ENCODE measurements at places on chromosomes 5 and 9.

- DNase-seq: peak; percentile 33
These were observed 713 bp downstream of the MOB3B start for GRCh38 chr9:27528886-27529315.

DNA sequence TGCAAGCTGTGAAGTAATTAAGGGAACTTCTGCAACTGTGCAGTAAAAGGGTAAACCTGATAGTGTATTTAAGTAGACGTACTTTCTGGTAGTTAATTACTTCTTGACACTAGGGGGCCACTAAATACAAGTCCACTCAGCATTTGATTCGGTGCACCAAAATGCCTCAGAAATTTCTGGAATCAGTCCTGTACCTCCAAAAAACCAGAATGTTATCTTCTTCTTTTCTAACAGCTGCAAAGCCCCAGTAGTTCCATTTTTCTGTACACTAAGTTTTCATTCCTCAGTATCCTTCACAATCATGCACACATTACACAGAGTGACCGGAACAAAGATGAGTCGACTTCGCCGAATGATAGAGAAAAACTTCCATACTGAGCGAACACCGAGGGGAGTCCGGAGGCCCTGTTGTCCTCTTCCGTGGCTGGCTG is 484 bp downstream of the GFM2 start:
- no peak for DNase-seq

GRCh38 chr5:168176251-168176650 is 115.2 kb upstream of the WWC1 start:
- no peak for DNase-seq

DNA sequence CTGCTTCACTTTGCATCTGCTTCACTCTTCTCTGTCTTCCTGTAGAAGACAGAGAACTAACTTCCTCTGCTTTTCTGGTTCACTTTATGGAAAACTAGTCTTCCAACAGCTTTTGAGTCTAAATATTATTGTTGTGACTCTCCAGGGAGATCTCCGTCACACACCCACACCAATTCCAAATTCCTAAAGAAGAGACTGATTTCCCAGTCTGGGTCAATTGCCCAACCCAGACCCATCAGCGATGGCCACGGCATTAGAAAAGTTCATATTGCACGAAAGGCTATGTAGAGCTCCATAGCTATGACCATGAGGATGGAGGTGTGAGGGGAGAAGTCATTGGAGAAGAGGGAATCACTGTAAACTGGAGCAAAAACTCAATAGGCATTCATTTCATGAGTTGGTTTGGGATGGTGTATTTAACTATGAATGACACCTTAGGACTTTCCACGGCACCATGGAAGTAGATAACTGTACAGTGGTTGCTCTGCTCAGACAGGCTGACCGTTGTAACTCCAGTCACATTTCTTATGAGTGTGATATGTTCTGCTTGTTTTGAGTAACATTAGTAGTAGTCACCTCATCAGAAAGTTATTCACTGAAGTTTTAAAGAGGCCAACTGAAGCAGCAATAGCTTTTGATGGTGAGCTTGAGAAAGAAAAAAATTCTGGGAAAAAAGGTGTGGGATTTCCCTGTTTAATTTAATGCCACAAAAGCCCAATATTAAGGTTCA is 78.1 kb upstream of the MAMDC2 start:
- no peak for DNase-seq

DNA sequence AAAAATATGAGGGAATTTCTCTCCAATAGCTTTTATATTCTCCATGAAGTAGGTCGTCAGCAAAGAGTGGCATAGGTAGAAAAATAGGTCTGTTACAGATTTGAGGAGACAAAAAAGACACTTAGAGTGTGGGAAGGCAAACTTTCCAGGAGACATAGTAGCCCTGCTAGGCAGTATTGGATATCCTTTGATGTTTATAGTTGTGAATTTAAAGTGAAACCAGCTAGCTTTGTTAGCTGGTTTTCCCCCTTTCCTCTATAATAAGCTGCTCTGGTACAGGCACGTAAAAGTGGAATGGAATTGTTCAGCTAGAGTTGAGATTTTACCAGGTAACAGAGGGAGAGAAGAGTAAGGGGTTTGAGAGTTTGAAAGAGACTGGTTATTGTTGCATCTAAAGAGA is 17.1 kb upstream of the APC start:
- no peak for DNase-seq

- DNase-seq: no peak
These were observed 32.0 kb downstream of the GTF3C4 start for GRCh38 chr9:132702254-132702653.

- DNase-seq: no peak
These were observed 148.0 kb downstream of the TARS1 start for GRCh38 chr5:33588654-33589372.

Data from heart left ventricle (tissue), 16 donors.